GM20000 (cell line): ENCODE measurements at places on chromosomes 11 and 22.
A peak's percentile ranks its signal among the peaks of the same experiment; 100 is the strongest.

- DNase-seq: no peak
Observed at GRCh38 chr11:71279916-71280645, 27.7 kb upstream of the SHANK2 start.

DNA sequence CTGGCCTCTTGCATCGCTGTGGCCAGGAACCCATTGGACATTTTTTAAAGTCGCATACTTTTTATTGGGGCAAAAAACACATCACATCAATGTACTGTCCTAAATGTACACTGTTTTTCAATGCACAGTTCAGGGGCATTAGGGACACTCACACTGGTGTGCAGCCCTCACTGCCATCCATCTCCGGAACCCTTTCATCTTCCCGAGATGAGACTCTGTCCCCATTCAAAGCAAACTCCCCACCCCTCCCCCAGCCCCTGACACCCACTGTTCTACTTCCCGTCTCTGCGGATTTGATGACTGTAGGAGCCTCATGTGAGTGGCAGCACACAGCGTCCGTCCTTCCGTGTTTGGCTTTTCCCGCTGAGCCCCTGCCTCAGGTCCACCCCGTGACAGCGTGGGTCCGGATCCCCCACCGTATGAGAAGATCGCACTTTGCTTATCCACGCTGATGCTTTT lies 41.8 kb upstream of the TH start:
- no peak for DNase-seq

DNA sequence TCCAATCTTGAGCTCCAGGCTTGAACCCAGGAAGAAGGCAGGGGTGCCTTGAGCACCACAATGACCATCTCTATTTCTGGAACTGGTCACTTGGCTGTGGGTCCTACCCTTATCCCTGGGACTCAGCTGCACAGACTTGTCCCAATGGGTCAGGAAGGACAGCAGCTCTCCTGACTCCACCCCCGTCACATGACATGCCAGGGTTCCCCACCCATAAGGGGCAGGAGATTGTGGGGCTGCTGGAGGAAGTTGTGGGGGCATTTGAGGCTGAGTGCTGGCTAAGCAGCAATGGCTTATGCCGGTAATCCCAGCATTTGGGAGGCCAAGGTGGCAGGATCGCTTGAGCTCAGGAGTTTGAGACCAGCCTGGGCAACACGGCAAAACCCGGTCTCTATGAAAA lies 56.2 kb downstream of the NFAM1 start:
- no peak for DNase-seq

GRCh38 chr22:47260551-47260950 lies 498.1 kb downstream of the TBC1D22A start:
- DNase-seq: no peak

DNA sequence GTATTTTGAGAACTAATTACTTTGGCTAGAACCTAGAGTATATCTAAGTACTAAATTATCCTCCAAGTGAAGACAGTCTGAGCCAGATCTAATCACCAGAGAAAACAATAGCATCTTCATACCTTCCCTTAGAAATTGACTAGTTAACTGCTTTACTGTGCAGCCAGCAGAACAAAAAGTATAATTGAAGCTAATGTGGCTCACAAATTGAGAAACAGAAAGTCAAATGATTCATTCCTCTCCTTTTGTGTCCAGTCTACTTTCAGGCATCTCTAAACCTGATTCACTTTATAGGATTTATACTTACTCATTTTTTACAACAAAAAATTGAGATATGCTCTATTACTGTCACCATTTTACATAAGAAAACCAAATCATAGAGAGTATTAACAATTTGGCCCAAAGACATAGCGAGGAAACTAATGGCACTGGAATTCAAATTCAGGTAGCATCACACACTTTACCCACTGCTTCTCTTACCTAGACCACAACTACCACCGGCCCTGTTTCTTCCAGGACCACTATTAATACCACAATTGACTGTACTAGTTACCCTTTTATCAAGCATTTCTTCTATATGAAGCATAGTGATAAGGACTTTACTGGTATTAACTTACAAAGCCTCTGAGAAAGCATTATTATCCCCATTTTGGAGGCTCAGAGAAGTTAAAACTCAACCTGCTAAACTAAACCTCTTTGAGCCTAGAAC lies 1402.6 kb upstream of the TENM4 start:
- DNase-seq: peak; percentile 5

- no peak for DNase-seq
Observed at GRCh38 chr11:87092159-87092558, 54.4 kb downstream of the TMEM135 start.

GRCh38 chr11:128210148-128210940 lies 377.0 kb downstream of the ETS1 start:
- no peak for DNase-seq

GRCh38 chr22:25746012-25746373 lies 4.0 kb downstream of the MYO18B start:
- DNase-seq: no peak

DNA sequence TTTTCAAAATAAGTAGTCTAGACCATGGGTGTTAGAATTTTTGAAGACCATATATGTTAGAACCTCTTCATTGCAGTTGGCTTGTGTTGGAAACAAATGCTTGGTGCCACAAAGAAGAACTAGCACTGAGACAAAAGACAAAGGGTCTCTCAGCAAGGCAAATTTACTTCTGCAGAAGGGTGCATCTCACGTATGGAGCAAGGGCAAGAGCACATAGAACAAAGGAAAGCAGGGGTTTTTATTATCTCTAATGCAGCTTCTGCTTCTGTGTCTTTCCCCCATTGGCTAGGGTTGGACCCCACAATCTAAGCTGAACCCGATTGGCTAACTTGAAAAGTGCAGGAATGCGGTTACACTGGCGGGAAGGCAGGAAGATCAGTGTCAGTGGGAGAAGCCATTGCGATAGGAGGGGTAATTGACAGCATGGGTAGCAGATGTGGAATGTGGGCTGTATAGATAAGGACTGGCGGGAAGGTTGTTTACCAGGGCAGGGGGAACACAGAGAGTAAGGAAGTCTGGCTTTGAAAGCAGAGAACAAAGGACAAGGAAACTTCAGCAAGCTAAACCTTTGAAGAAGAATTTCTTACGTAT lies 9.2 kb upstream of the RBMXL2 start:
- DNase-seq: no peak

DNA sequence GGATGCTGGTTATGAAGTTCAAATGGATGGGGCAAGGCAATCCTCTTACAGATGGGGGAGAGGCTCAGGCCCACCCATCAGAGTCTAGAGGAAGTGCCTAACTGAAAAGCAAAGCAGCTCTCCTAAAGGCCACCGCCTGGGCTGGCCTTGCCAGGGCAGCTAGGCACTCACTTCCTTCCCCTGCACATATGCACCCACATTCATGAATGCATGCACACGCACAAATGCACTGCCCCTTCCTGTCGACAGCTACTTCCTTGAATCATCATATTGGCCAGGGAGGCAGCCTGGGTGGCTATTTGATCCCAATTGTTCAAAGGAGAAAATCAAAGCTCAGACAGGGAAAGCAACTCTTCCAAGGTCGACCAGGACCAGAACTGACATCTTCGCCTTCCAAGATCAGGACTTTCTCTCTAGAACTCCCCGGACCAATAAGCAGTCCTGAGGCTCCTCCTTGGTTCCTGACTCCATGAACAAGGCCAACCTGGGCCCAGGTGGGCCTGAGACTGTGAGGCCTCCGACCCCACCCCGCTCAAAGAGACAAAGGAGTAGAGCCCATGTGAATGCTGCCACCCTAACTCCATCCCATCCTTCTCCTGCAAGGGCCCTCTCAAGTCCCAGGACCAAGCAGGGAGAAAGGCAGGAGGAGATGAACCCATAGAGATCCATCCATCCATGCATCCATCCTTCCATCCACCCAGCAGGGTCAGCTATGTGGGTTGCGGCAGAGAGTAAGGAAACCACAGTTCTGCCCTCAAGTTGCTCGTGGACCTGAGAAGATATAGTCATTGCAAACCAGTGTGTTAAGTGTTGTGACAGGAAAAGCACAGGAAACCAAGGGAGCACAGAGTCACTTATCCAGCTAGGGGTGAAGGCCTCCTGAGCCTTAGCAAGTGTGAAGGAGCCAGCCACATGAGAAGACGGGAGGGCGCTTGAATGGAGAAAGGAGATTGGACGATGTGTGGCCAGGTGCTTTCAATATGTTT lies 35.4 kb upstream of the LMO1 start:
- no peak for DNase-seq

- DNase-seq: no peak
Observed at GRCh38 chr11:116865696-116866095, 28.3 kb upstream of the APOA1 start.

- DNase-seq: no peak
Observed at GRCh38 chr22:36471341-36471821, 10.1 kb downstream of the TXN2 start.

DNA sequence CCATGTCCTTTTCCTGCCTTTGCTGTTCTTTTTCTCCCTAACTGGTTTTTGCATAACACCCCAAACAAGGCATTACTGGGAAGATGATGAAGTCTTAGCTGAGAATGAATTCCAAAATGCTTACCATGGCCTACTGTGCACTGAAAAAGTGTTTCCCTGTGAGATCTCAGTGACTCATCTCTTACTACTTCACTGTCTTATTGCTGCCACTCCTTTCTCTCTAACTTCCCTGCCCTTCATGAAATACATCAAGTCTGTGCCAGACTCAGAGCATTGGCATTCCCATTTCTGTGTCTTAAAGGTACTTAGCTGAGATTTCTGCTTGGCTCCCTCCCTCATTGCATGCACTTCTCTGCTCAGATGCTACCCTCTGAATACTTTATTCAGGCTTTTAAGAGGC lies 49.1 kb upstream of the MUC15 start:
- DNase-seq: no peak

GRCh38 chr11:7599209-7599608 lies 74.1 kb downstream of the CYB5R2 start:
- DNase-seq: no peak

- DNase-seq: no peak
Observed at GRCh38 chr11:27541790-27542189, 35.2 kb upstream of the LIN7C start.

DNA sequence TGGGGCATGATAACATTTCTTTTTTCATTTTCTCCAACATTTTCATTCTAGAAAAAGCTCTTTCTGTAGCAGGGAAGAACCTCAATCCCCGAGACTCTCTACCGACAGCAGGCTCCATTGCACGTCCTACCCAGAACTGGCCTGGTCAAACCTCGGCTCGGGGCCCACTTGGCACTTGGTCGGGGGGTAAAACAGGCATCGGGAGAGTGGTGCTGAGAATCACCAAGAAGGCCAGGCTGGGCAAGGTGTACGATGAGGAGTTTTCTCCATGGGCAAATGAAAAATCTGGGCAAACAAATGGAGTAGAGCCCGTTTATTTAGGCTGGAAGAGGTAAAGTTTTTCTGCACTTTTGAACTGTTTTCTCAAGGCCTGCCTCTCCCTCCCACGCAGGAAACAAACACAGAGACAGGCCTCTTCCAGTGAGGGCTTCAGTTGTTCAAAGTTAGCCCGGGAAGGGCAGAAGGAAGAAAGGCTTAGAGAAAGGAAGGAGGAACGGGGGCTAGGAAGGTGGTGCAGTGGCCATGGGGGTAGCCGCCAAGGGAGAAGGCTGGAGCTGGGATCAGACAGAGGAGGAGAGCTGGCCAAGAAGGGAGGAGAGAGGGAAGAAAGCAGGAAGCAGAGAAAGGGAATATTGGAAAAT lies 87.6 kb downstream of the ETS1 start:
- DNase-seq: no peak

DNA sequence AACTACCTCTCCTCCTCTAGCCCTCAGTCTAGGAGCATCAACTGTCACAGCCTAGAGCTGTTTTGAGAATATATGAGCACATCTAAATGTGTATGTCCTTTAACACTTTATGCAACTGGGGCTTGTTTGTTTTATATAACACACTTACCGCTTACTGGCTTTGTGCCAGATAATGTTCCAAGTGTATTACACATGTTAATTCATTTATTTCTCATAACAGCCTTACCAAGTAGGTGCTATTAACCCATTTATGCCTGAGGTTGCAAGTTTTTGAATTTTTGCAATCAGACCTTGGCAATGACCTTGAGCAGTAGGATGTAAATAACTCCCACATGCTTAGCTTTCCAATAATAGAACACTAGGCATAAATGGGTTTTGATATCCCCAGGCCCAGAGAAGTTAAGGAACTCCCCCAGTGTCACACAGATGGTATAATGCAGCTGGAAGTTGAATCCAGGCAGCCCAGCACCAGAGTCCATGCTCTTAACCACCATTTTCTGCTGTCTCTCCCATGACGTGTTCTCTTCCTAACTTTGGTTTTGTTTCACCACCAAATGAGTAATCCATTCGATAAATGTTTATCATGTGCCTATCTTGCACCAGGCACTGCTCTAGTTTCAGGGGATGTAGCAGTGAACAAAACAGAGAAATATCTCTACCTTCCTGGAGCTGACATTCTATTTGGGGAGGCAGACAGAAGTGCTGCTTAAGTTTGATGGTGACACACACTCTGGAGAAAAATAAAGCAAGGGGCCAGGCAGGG lies 23.1 kb downstream of the PRDM11 start:
- DNase-seq: no peak

- no peak for DNase-seq
Observed at GRCh38 chr11:122071709-122072202, 44.3 kb downstream of the BLID start.

GRCh38 chr11:28009388-28009787 lies 98.6 kb downstream of the KIF18A start:
- no peak for DNase-seq

- no peak for DNase-seq
Observed at GRCh38 chr11:79108851-79109250, 332.0 kb downstream of the TENM4 start.

DNA sequence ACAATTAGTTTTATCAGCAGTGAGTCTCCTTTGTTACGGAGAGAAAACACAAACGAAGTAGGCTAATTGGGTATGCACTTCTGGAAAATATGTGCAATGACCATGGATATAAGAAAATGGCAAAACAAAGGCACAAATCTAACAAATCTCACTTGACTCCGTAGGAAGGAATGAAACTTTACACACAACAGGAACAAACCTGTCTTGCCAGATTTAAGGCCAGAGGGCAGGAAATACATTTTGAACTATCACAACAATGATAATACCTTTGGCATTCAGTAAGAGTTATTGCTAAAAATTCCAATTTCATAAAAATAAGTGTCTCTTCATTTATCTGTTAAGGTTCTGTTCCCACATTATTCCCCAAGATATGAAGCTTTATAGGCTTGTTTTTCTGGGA lies 36.6 kb downstream of the SLC25A17 start:
- DNase-seq: no peak

GRCh38 chr22:27237080-27237741 lies 564.3 kb downstream of the MN1 start:
- no peak for DNase-seq

- no peak for DNase-seq
Observed at GRCh38 chr22:39216143-39216490, 28.7 kb downstream of the PDGFB start.

DNA sequence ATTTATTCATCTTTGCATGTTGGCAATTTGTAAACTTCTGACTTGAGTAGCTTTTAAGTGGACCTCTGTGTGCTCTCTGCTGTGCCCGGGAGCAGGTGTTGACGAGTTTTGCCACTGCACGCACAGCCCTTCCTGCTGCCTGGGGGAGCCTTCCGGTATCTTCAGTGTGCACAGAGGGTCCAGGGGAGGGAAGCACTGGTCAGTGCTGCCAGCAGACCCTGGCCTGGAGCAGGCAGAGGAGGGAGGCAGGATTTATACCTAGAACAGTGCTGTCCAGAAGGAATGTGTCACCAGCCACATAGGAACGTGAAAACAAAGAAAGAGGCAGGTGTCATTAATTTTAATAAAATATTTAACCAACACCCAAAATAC lies 403.6 kb downstream of the TBC1D22A start:
- DNase-seq: no peak

- no peak for DNase-seq
Observed at GRCh38 chr11:18731441-18731840, 5.5 kb upstream of the IGSF22 start.
